ENCODE measurements at places on chromosomes 11 and 22.

GRCh38 chr11:4887591-4887990 is 5.9 kb downstream of the OR51T1 start:
- peak; percentile 20 for DNase-seq

GRCh38 chr11:64070314-64070681 is 34.6 kb downstream of the FLRT1 start:
- no peak for DNase-seq

GRCh38 chr22:39312410-39312809 is 7.0 kb downstream of the RPL3 start:
- no peak for DNase-seq

DNA sequence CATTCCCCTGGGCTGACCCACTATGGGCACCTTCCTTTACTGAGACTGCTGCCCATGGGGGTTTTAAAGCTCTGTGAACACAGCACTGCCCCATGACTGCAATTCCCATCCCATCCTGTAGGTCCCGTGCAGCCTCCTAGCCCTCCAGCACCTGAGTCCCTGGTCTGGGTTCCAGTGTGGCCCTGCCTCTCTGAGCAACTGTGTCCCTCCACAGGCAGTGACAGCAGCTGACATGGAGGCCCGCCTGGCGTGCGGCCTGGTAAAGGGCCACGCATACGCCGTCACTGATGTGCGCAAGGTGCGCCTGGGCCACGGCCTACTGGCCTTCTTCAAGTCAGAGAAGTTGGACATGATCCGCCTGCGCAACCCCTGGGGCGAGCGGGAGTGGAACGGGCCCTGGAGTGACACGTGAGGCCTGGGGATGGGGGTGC is 12.6 kb downstream of the OMP start:
- no peak for DNase-seq

DNA sequence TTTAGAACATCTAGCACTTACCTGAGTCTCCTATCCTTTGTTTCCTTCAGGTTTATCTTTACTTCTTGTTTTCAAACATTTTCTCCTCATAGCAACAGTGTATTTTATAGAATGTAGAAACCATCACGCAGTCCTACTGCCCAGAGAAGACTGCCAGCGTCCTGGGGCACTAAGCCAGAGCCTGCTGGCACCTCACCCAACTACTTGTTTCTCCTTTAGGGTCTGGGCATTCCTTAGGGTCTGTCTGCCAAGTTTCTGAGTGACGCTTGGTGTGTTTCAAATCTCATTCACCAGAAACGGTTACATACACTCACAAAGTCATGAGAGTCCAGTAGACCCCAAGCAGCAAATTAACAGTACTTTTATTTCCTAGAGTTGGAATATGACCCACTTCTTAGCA is 49.6 kb upstream of the SLC25A1 start:
- no peak for DNase-seq

Data from OCI-M1 (cell line).